Activated CD4-positive, alpha-beta T cell treated with anti-CD3 and anti-CD28 coated beads for 48 hours (primary cell): ENCODE measurements at places on chromosomes 2 and 18.
A peak's percentile ranks its signal among the peaks of the same experiment; 100 is the strongest.

DNA sequence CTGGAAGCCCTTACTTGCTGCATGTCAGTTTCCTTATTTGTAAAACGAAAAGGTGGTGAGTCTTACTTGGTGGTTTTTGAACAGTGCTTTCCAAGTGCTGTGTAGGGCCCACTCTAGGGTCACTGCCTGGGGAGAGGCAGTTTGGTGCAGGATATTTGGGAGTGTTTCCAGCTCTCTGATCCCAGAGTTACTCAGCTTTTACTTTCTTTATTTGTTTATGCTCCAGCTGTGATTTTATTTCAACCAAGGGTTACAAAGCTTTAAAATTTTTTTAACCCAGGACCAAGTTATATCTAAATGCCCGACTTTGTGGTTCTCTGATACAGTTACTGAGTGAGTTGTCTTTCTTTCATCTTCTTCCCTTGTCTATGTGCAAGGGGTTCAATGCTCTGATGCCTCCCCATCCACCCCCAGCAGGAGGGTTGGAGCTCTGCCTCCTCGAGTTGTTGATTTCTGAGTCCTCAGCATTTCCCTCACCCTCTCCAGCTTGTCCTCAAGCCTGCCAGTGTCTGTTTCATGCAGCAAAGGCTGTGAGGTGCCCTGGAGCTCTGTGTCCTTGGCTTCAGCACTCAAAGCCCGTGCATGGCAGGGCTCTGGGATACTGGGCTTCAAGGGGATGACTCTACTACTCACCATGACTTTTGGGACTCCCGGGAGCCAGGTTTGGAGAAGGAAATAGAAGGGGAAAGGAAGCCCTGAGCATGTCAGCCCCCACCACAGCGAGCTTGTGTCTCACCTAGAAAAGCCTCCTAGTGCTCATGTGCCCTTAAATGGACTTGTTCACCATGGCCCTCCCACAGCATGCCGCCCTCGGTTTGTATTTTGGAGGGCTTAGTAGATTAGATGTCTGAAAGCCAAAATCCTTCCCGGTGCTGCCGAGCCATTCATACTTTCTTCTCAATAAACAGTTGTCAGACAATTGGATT, 236.8 kb downstream of the SETBP1 start:
- no peak for DNase-seq

GRCh38 chr2:40886655-40887054, 434.8 kb upstream of the SLC8A1 start:
- no peak for DNase-seq

DNA sequence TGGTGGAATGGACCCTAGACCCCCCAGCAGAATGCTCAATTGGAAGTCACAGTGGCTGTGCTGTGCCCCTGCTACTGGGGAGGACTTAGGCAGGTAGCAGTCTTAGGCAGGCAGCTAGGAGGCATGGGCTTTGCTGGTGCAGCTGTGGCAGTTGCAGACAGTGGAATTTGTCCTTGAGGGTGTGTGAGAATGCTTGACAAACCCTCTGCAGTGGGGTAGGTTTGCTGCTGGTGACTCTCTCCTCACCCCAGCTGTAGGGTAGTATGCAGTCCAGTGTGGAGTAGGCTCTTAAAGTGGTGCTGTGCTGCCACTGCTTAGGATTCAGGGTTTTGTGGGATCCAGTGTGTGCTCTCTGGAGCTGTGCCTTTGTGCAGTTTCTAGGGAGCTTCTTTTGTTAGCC, 61.3 kb downstream of the NUP35 start:
- no peak for DNase-seq

- DNase-seq, result peak; percentile 60
Observed at GRCh38 chr18:79982736-79983135, 5.6 kb downstream of the TXNL4A start.

- DNase-seq, result no peak
Observed at GRCh38 chr2:60589104-60589503, 35.6 kb upstream of the BCL11A start.

DNA sequence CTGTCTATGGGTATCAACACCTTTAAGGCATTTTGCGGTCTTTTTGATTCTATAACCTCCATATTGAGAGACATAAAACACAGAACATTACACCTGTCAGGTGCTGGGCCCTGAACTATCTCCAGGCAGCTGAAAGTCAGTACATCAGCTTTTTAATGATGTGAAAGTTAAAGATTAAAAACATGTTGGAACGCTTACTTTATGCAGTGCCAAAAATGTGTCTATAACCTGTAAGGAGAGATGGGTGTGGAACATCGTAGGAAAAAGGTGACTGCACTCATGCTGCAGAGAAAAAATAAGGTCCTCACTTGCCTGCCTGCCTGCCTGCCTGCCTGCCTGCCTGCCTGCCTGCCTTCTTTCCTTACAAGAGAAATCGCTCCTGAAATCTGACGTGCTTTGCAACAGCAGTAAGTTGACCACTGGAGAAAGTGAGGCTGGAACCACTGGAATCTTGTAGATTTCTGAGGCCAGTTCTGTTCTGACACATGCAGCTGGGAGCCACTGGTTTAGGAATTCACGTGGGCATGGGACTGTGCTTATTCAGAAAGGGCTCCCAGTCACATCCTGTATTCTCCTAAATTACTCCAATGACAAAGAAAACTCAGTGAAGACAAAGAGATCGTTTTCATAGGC, 34.1 kb downstream of the BCL11A start:
- DNase-seq, result no peak

GRCh38 chr2:111702119-111702803, 181.7 kb downstream of the ANAPC1 start:
- peak; percentile 71 for DNase-seq

- DNase-seq, result no peak
Observed at GRCh38 chr2:10989782-10990181, 78.0 kb downstream of the KCNF1 start.

DNA sequence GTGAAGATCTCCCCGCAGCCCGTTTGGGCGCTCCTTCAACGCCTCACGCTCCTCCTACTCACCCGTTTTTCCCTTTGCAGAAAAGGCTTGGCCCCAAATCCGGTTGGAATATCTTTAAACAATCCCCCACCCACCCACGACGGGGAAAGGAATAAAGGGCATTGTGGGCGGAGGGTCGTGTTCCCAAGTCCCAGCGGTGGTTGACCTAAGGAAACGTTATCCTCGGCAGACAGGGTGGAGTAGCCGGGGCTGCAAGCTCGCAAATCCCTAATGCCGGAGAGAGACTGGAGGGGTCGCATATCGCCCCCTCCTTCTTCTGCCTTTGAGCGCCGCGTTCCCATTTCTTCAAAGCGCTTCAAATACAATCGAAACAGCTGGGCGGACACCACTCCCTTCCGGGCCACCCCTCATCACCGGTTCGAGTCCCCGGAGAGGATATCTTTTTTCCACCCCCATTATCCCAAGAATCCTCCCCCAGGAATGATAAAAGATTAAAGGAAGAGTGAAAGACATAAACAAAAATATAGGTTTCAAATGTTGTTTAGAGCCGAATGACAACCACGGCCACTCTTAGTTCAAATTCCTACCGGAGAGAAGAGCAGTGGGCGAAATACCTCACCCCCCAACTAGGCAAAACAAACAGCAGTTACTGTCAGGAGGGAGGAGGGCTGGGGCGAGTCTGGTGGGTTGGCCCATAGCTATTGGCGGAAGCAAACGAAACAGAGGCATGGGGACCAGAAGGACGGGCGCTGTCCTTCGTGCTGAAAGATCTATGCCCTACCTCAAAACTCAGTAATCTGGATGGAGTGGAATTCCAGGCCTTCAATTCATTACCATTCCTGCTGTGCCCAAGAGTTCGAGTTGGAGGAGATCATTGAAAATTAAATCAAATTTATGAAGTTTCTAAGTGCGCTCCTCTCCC, 2.8 kb upstream of the GAD1 start:
- DNase-seq, result peak; percentile 49

DNA sequence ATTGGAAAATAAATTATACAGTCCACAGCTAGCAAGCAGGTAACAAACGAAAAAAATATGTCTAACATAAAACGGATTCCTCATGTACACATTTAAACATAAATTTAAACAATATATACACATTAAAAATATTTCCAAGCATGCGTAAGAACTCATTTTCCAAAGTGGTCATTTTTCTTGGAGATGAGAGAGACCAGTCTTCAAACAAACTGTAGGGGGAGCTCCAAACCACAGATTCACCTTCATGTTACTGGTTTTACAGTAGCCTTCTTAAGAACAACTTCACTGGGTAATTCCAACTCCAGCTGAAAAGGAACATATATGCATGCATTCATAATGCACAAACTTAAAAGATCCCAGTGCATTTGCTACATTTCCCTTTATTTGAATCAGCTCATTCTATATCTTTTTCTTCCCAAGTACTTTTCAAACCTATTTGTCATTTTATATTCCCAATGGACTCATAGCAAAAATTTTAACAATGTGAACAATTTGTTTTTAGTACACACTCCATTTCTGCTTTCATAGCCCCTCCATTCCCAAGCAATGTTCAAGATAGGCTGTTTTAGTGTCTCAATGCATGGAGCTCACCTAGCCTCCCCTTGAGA, 4.7 kb upstream of the STAMBP start:
- DNase-seq, result no peak

DNA sequence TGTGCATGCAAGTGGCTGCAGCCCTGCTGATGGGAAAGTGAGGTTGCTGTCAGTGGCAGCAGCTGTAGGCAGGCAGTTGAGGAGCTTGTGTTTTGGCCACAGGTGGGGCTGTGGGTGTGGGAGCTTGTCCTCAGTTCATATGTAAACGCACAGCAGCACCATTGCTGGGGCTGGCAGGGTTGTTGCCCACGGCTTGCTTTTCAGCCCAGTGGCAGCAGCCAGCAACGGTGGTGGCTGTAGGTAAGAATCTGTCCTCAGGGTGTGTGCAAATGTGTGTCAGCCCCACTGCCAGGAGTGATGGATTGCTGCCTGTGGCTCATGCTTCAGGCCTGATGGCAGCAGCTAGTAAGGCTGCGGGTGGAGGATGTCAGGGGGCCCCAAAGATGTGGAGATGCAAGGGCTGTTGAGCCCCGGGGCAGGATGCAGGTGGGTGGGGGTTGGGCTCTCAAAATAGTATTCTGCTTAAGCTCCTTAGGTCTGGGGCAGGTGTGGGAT, 141.3 kb upstream of the THUMPD2 start:
- peak; percentile 20 for DNase-seq

DNA sequence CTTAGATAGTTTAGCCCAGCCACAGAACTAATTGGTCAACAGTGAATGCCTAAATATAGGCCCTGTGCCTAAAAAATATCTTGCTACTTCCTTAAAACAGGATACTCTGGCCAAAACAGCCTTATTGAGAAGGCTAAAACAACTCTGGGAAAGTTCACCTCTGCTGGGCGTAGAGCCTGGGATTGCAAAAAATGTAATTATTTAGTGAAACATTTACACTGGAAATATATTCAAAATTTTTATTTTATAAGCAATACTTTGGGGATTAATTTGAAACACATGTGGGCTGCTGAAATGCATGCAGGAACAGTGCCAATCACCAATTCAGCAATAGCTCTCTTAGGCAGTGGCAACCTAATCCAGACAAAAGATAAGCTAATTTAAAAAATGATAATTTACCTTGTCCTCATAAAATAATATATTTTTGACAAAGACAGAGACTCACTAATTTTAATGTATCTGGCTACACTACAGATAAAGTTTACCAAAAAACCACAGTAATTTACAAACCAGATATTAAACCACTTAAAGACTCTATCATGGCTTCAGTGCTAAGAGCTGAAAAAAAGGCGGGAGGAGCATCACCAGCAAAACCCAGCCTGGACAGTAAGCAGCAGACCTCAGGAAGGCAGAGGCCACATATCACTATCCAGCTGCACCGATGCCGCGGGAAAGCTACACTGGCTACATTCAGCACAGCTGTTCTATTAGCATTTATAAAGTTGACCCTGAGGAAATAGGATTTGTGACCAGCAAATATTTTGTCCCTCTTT, 18.5 kb downstream of the TRAK2 start:
- DNase-seq, result no peak

DNA sequence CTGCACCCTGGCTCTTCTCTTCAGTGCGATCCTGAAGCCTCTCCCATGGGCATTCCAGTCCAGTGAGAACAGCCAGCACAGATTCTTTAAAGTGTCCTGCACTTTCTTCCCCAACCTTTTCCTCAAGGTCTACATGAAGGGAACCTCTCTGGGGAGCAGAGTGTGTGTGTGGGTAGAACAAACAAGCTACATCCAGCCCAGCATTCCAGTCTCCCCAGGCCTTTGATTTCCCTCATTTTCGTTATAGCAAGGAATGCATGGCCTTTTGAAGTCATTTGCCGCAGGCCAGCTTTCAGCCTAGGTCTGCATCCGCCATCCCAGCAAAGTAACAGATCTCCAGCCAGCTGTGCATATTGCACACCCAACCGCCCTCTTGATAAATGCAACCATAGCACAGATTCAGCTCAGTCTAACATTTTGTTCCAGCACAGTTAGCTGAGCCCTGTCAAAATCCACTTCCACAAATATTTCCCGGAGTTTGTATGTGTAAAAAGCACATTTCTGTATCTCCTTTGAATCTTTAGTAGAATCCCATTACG, 44.6 kb downstream of the CD8B2 start:
- DNase-seq, result no peak

DNA sequence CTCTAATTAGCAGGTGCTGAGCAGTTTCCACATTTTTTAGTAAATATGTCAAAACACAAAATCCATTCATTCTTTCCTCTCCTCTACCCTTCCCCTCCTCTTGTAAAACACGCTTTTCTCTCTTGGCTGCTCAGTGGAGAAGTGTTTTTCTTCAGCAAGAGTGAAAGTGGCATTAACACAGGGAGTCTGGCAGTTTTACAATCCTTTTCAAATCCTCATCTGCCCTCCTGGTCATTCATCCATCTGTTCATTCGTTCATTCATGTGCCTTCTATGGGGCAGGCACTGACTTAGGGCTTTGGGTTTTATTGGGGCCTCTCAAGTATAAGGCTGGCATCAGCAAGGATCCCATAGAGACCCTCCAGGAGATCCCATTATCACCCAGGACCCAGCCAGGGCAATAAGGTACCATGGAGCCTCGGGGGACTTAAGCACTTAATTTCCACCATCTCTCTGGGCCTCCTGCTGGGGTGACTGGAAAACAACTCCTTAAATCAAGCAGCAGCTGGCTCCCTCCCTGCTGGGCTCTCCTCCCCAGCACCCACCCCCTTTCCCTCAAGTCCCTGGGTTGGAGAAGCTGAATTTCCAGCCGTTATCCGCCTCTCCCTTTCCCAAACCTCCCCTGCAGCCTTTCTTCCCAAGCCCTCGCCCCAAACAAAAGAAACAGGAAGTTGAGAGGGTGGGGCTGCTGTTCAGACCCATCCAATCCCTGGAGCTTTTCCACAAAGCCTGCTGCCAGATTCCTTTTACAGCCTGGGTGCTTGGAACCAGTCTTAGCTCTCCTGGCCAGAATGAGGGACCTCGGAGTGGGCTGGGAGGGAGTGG, 32.6 kb downstream of the MARCHF4 start:
- DNase-seq, result no peak

- DNase-seq, result no peak
Observed at GRCh38 chr18:80108121-80108536, 933 bp upstream of the ADNP2 start.

- DNase-seq, result no peak
Observed at GRCh38 chr18:59298871-59299270, 19.6 kb downstream of the CPLX4 start.

DNA sequence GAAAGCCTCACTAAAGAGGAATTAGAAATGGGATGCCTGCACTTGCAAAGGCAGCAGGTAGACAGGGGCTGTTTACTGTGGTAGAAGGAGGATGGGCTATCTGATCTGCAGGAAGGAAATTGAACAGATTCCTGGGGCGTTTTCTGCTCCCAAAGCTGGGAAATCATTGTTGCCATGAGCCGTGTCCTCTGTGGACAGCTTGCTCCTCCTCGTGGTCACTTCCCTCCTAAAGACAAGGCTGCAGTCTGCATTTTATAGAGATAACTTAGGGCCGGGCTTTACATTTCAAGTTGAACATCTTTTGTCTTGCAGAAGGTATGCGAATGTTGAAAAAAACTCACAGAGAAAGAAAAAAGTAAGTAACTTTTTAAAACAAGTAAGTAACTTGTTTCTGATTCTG, 50.9 kb downstream of the DCDC2C start:
- no peak for DNase-seq

GRCh38 chr18:57982372-57983021, 61.5 kb upstream of the NEDD4L start:
- DNase-seq, result no peak
